Stimulated activated memory B cell treated with anti-CD40 and anti-IgM and Interleukin-4, amounts not matched to agents 10 μg/mL and 1 μg/mL and 100 μg/mL, for 72 hours (primary cell): ENCODE measurements at places on chromosomes 7 and 10.

GRCh38 chr7:47389171-47389922, 192.6 kb downstream of the TNS3 start:
- ATAC-seq = no peak

DNA sequence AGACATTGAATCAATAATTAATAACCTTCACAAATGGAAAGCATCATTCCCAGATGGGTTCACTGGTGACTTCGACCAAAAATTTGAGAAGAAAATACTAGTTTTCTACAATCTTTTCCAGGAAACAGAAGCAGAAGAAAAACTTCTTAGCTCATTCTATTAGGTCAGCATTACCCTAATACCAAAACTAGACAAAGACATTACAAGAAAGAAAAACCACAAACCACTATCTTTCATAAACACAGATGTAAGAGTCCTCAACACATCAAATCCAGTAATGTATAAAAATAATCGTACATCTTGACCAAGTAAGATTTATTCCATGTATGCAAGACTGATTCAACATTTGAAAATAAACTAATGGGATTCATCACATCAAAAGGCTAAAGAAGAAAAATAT, 64.0 kb upstream of the CDK1 start:
- ATAC-seq = peak; percentile 70

GRCh38 chr7:129095258-129095657, 40.3 kb upstream of the TNPO3 start:
- peak; percentile 90 for ATAC-seq

DNA sequence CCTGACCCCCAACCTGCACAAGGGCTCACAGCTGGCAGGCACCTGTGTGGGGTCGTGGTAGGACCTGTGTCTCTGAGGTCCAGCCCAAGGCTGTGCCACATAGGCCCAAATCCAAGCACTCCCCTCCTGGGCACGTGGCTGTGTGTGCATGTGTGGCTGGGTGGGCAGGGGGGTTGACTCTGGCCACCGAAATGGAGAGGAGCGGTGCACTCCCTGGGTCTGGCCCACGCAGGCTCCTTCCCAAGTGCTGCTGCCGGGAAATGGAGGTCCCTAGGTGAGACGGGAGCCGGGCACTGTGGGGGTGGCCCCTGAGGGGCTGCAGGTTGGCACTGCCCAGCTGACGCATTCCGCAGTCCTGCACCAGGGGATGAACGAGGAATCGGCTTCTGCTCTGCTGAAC, 528.1 kb downstream of the DNAJB6 start:
- ATAC-seq = no peak

- ATAC-seq = no peak
Observed at GRCh38 chr10:96334616-96335526, 23.9 kb downstream of the OPALIN start.

DNA sequence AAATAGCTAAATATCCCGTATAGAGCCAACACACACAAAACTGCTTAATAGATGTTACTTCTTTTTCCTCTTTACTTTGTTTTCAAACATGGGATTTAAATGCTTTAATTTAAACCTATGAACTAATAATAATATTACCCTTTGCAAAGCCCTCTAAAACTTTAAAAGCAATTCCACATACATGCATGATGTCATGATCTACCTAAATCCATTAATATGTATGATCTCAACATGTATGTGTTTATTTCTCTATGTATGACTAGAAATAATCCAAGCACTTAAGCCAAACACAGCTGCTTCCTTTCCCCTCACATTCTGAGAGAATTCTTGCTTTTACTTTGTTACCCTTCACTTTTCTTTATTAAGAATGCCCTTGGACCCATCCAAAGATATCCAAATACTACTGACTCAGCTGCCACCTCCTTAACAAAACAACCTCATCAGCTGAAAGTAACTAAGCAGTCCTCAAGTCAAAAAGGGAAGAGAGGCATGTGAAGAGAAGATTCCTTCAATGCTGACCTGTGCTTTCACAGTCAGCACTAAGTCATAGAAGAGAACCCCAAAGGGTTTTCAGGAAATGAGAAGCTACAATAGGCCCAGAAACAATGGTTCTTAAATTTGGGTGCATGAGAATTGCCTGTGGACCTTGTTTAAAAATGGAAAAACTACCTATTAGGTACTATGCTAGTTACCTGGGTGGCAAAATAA, 266.4 kb upstream of the LRGUK start:
- ATAC-seq = no peak

DNA sequence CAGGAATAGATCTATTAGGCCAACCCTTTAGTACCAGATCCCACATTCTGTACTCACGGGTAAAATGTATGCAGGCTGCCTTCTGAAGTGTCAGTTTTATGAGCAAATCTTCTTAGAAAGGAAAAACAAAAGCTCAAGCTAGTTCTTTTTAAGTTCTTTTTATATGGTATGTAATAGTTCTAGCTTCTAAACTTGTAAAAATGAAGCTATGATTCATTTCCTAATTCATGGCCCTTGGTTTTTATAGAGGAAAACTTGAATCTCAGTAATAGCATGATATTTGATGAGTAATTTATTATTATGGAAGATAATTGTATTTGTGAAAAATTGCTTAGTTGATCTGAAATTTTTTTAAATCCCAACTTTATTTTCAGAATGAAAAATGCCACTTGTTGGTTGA, 54.3 kb downstream of the SLK start:
- no peak for ATAC-seq

- ATAC-seq = no peak
Observed at GRCh38 chr7:9761224-9761623, 1212.4 kb upstream of the PHF14 start.

DNA sequence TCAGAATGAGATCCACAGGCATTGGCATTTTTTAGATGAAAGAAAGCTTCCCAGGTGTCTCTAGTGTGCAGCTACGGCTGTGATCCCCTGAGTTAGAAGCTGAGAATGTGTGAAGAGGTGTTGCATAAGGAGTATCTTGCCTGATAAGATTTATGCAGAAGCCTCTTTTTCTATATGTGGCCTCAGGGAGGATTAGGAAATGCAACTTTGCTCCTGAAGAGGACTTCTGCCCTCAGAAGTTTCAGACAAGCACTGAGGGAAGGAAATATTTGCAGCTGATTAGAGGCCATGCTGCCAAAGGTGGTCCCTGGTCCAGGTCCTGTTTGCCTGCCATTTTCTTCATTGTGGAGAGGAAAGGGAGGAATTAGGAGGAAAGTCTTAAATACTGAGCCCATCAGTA, 551.8 kb downstream of the PHTF2 start:
- no peak for ATAC-seq

DNA sequence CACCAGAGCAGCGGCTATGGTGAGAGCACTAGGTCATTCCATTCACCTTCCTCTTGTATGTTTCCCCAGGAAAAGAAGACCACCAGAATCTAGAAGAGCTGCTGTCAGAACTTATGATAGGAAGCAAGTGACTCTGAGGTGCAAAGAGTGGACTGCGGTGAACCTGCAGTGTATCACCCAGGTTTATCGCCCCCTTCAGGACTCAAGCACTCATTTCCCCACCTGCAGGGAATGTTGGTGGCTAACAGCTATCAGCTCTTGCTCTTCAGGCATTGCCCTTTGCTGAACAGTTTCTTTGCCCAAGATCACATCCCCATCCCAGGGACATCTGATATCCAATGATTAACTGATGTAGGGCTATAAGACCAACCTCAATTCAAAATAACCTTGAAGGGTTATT, 66.3 kb upstream of the IL6 start:
- no peak for ATAC-seq

- peak; percentile 68 for ATAC-seq
Observed at GRCh38 chr7:16891338-16891737, 9.6 kb upstream of the AGR3 start.

- ATAC-seq = no peak
Observed at GRCh38 chr10:25831080-25831479, 102.9 kb upstream of the MYO3A start.

DNA sequence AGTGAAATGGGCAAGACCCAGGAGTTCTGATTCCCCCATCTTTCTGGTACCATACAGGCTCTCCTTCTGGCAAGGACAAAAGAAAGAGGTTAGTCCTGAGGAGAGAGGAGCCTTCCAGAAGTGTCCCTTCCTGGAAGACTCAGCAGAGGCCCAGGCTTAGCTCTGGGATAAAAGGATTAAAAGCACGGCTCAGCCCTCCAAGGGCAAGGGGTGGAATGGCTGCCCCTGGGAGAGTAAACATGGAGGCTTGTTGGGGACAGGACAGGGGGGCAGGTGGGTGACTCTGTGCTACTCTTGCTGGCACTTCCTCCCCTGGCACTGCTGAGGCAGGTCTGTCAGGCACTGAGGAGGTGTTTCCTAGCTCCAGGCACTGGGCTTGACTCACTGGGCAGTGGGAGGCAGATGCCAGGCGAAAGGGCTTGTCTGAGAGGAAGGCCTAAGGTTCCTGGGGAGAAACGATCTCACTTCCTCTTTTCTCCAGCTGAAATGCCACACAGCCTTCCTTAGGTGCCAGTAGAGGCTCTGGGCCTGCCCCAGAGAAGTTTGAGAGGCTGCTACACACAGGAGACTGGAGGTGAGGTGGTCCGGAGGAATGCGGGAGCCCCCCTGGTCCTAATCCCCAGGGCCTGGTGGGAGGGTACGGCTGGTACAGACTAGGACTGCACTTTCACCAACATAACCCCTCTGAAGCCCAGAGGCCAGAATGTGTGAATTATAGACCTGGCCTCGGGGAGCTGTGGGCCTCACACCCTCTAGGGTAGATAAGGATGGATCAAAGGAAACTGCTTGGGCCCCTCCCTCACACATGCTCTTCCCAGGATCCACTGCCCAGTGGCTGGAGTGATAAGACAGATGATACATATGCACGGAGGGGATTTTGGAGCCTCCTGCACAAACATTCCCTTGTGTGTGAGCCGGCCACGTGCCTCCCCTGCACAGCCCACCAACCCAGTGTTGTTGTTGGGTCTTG, 63.2 kb upstream of the PODXL start:
- peak; percentile 14 for ATAC-seq

DNA sequence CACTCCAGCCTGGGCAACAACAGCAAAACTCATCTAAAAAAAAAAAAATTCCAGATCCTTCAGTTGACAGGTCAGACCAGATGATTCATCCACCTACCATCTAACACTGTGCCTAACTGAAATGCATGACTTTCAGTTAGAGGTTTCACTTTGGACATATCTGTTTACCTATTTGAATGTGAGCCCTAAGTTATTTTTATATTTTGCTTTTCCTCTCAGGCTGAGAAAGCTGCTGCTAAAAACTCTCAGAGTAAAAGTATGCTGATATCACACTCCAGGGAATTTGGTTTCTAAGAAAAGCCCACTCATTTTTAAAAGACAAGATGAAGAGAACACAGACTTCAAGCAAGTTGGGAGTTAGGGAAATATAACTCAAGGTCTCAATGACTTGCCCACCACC, 126.0 kb downstream of the SGMS1 start:
- ATAC-seq = peak; percentile 73

DNA sequence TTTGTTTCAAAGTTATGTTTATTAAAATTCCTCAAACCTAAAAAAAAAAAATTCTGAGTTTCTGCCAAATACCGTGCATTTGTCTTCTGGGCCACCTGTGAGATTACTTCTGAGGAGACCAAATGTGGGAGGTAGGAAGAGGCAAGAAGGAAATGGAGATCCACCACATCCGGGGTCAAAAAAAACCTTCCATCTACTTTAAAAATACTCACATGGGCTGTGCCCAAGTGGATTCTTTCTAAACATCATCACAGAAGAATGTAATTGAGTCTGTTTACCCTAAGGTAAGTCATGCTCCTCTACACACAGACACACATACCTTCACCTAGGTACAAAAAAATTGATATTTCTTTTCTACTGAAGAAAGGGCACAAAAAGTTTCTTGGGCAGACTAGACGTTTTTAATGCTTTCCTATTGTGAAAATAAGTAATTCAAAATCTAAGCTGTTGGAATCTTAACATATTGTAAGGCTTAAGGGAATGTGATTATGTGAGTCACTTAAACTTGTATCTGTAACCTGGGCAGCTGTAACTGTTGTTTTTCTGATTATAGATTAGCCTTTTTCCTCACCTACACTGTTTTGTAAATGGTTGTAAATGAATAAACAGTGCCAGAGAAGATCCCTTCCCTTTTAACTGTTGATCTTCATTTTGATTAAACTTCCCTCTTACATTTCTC, 19.1 kb upstream of the SPOCK2 start:
- ATAC-seq = peak; percentile 54

DNA sequence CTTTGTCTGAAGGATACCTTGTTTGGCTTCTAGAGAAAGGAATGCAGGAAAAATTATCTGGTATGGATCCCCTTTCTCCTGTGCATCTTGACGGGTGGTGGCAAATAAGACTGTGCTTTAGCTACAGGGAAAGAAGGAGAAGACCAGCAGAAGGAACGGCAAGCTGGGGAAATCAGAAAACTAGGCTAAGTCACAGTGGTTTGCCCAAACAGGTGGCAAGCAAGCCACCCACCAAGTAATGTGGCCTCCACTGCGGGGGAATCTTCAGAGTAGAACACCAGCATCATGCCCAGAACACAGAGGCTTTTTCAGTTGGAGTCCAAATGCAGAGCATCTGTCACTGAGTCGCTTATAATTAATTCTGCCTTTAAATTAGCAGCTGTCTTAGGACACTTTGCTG, 282.8 kb downstream of the PHF14 start:
- no peak for ATAC-seq

DNA sequence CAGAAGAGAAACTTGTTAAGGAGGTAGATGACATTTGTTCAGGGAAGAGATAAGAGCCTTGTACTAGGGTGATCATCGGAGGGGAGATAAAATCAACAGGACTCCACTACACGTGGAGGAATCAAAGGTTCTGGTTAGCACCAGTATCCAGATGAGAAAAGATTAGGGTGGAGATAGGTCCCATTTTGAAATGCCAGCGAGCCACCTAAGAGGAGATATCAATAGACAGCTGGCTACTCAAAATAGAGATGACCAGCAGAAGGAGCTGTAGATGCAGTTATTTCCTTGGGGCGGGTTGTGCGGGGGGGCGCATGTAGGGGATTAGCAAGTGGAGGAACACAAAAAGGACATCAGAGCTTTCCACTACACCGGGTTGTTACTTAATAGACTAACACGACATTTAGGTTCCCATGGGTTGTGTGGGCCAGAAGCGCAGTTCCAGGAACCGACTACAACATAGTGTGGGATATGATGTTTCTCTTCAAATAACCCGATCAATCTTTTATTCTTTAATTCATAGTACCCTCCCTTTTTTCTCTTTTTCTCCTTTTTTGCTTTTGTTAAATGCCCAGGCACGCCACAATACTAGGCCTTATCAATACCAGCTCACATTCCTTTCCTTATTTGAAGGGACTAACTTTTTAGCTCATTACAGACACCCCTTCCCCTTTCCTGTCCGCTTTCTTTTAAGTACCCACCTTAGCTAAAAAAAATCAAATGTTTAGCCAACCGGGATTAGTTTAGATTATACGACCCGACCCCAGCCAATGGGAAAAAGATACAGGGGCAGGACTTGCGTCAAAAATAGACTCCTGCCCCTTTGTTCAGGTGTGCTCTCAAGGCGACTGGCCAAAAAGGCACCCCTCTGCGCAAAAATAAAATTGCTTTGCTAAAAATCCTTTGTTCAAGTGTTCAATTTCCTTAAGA, 2.0 kb upstream of the KIF11 start:
- ATAC-seq = peak; percentile 35

GRCh38 chr7:42414028-42414427, 177.0 kb upstream of the GLI3 start:
- no peak for ATAC-seq

DNA sequence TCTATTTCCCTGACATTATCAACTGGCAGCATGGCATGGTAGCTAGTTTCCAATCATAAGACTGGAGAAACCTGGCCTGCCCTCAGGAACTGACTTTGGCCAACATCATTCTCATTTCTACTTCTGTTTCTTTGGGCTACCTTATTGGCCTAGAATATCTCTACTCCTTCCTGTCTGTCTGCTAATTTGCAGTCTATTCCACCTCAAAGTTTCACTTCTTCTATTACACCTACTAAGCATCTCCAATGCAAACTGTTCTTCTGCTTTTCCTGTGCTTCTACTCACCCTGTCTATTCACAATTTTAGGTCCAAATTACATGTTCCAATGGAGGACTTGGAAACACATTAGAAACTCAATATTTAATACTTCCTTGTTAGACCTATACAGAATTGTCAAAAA, 65.6 kb downstream of the ZNF503 start:
- peak; percentile 74 for ATAC-seq
